ENCODE measurements at places on chromosomes 6 and 20. TPM values are rescaled to one million over a fixed set of nuclear protein-coding genes. Genes with fewer than 3 reads are reported as not detected.

The HLA-DRB5 gene
- total RNA-seq, result not detected

The GABRR2 gene
- not detected for total RNA-seq

The DZANK1 gene
- 2.5 TPM for total RNA-seq

The TFAP2A gene
- total RNA-seq, result 9.6 TPM

The CAGE1 gene
- total RNA-seq, result not detected

The TRIM40 gene
- not detected for total RNA-seq

The HLA-F gene
- 6.1 TPM for total RNA-seq

The ZSCAN16 gene
- 4.4 TPM for total RNA-seq

The KIF13A gene
- total RNA-seq, result 17.9 TPM

The HLA-DOA gene
- not detected for total RNA-seq

The TRIM10 gene
- total RNA-seq, result not detected

The CLDN20 gene
- total RNA-seq, result not detected

The APOBEC2 gene
- total RNA-seq, result not detected

The TUBB2B gene
- 15.2 TPM for total RNA-seq

The IL17F gene
- total RNA-seq, result not detected

The BFSP1 gene
- total RNA-seq, result 5.1 TPM

The CRISP3 gene
- total RNA-seq, result not detected

The PACRG gene
- total RNA-seq, result 0.13 TPM

The FOXA2 gene
- 19.1 TPM for total RNA-seq

The KCNB1 gene
- total RNA-seq, result 3.6 TPM

All from A549 treated with Mapracorat at 1 μM for 4 hours (cell line).